ENCODE measurements at places on chromosomes 7 and 10. TPM values are rescaled to one million over a fixed set of nuclear protein-coding genes. Genes with fewer than 3 reads are reported as not detected.

GRCh38 chr7:102473271-102473991 lies 5.3 kb downstream of the POLR2J start:
- peak; percentile 43 for DNase-seq

SLC29A4 gene
- total RNA-seq: 2.2 TPM

LRGUK gene
- total RNA-seq: 0.58 TPM

TMEM176A gene
- 30.7 TPM for total RNA-seq

Measured in aorta (tissue), 5 donors.